ENCODE measurements at places on chromosomes 7 and 10.

GRCh38 chr10:113928830-113929229, 74.4 kb downstream of the NHLRC2 start:
- DNase-seq = no peak

- DNase-seq = no peak
These were observed 529 bp downstream of the CLDN3 start for GRCh38 chr7:73769481-73770001.

DNA sequence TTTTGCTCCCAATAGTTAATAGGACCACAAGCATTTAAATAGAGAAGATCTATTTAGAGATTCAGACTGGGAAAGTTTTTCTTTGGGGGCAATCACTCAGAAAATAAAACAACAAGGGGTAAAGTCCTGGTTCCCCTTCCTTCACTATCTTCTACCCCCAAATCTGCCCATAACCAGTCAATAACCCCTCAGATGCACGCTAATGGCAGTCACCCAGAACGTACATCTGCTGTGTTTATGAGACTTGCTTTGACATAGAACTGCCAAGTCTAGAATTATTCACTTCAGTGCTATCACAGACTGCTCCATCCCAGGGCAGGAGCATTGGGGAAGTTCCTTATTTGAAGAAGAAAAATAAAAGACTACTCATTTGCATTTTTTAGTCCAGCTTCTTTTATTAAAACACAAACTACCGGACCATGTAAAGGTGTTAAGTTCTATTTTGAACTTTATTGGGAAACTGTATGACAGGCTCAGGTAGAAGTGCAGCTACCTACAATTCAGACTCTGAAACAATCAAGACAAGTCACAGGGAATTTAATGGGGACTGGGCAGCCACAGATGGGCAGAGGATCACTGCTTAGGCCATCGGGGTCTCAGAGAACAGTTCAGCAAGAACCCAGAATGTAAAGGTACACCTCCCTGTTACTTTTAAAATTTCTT, 38.4 kb downstream of the ANK3 start:
- DNase-seq = no peak

DNA sequence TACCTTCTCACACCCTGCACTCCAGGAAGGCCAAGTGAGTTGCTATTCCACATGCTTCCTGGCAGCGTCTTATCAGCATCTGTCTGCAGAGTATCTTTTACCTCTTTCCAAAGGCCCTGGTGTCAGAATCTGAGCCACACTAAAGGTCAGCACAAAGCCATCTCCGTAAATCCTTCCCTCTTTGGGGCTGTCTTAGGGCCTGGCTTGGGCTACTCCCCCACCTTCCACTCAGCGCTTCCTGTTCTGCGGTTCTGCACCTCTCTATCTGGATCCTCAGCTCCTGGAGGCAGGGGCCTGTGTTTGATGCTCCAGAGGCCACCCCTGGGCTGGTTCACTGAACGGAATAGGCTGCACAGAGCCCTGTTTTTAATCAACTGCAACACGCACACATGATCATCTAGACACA, 334.8 kb upstream of the GALNT17 start:
- DNase-seq = no peak

DNA sequence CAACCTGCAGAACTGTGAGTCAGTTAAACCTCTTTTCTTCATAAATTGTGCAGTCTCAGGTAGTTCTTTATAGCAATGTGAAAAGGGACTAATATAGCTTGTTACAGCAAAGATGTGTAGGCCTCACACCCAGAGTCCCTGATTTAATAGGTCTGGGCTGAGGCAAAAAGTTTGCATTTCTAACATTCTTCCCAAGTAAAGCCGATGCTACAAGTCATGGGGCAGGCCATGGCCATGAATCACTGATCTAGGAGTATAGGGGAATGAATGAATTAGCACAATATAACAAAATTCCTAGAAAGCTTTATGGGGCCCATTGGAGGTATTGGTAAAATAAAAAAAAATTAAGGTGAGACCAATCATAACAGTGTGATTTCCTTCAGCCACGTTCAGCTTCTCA, 11.5 kb upstream of the AASS start:
- no peak for DNase-seq

DNA sequence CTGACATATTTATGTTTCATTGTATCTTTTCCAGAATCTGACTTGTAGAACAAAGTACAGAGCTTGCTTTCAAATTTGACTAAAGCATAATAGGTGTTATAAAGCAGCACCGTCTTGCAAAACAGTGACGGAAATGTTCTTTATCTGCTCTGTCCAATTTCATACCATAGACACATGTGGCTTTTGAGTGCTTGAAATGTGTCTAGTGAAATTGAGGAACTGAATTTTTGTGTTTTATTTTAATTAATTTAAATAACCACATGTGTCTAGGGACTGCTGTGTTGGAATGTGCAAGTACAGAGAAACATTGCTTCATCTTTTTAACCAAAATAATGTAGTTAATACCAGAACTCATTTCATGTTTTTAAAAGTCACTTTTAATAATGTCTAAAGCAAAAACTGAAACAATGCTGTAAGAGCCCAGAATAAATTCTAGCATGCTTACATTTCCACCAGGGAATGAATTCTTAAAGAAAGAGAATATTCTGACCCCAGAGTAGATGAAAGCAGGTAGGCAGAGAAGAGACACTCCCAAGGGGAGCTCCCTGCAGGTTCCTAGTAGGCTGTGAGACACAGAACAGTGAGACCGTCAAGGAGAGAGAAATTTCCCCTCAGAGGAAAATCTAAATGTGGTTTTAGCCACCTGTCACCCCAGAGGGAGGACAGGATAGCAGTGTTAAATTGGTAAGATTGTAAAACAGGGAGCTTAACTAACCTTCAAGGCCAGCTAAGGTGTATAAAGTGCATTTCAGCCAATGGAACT, 175.3 kb upstream of the KMT2E start:
- no peak for DNase-seq

- no peak for DNase-seq
These were observed 60.4 kb upstream of the NCAPG2 start for GRCh38 chr7:158765020-158765419.

GRCh38 chr10:5915451-5915850, 25.4 kb downstream of the FBH1 start:
- DNase-seq = no peak

GRCh38 chr10:26112532-26112931, 104.0 kb upstream of the GAD2 start:
- no peak for DNase-seq

- DNase-seq = no peak
These were observed 36.9 kb upstream of the AQP1 start for GRCh38 chr7:30874656-30875302.

DNA sequence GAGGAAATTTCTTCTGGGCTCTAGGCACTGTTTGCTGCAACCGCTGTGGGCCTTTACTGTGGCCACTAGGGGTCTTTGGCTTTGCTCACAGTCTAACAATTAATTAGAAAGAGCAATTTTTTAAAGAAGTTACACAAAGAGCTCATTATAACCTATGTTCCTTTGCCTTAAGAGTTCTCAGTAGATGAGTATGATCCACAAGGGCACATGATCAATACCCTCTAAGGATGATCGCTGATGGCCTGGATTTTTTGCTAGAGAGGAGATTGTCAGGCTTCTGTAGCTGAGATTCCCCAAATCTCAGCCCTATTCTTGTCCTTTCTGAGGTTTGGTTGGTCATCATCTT, 80.8 kb upstream of the RHOBTB1 start:
- peak; percentile 55 for DNase-seq

DNA sequence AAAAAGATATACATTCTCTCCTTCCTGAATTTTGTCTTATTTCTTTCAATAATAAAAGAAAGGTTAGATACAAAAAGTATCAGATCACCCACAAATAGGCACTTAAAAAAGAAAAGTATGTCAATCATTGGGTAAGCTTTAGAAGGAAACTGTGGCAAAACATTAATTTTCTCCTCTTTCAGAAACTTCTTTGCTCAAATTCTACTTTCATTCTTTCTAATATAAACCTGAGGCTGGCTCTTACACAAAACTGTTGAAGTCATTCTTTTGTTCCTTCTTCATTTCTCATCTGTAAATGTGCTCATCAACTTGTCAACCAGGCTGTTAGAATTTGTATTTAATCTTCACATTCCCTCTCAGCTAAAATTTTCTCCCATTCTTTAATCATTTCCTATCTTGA, 124.6 kb downstream of the LRRN3 start:
- DNase-seq = no peak
